ENCODE measurements at places on chromosomes 16 and 17.

GRCh38 chr17:76716146-76716838 is 5.5 kb upstream of the MXRA7 start:
- DNase-seq = no peak

DNA sequence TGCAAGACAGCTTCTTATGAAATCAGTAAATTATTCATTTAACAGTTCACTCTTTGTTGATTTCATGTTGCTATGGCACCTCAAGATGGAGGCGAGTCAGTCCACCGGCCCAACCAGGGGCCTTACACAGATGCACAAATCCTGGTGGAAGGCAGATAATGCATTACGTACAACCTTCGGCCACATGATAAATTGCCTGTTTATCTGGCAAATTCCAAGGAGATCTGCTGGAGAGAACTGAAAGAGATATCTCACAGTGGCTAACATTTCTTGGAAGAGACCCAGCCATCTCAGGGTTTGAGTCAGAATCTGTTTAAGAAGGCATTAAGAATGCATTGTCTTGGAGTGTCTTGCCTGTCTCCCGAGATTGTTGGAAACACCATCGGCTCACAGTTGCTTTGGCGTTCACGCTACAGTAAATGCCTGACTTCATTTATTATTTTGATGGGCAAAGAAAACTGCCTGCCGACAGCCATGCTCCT is 225.6 kb downstream of the MSI2 start:
- no peak for DNase-seq

DNA sequence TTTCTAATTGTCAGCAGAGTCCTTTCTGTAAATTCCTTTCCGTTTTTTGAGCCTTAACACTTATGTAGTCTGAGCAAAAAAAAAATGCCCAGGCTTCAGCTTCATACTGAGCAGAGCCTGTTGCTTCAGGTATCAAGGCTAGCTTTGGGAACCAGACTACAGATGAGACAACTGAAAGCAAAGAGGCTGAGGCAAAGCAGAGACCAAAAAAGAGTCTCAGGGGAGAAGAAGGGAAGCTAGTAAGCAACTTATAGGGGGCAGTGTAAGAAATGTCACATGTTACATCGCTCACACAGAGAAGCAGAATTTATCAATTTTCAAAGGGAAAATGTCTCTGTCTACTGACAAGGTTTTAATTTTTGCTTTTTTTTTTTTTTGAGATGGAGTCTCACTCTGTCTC is 3.3 kb downstream of the HASPIN start:
- DNase-seq = no peak

GRCh38 chr16:9932919-9933653 is 249.1 kb downstream of the GRIN2A start:
- DNase-seq = no peak

- no peak for DNase-seq
These were observed 310.9 kb downstream of the HAPSTR1 start for GRCh38 chr16:9402293-9402860.

- peak; percentile 96 for DNase-seq
These were observed 17.1 kb downstream of the TBX2 start for GRCh38 chr17:61416540-61417363.

- DNase-seq = no peak
These were observed 187.0 kb downstream of the BCAS3 start for GRCh38 chr17:60864708-60865005.

DNA sequence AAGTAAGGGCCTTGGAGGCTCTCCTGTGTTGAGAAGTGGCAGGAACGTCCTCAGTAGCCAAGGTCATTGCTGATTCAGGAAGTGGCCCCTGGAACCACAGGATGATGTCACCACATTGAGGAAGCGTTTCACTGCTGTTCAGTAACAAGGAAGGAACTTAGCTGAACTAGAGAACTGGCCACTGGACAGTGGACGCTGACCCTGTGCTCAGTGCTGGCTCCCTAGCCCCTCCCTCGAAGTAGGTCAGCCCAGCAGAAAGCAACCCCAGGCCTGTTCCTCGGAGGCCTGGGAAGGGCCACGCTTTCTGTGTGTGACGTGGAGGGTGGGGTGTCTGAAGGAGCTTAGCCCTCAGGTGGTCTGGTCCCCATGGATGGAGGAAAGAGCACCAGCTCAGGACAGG is 58.3 kb downstream of the B9D1 start:
- DNase-seq = no peak

GRCh38 chr17:10344816-10345215 is 28.0 kb downstream of the MYH13 start:
- DNase-seq = no peak

GRCh38 chr16:50043358-50043757 is 18.3 kb downstream of the CNEP1R1 start:
- no peak for DNase-seq

GRCh38 chr16:19843371-19843770 is 41.3 kb downstream of the GPRC5B start:
- DNase-seq = no peak

DNA sequence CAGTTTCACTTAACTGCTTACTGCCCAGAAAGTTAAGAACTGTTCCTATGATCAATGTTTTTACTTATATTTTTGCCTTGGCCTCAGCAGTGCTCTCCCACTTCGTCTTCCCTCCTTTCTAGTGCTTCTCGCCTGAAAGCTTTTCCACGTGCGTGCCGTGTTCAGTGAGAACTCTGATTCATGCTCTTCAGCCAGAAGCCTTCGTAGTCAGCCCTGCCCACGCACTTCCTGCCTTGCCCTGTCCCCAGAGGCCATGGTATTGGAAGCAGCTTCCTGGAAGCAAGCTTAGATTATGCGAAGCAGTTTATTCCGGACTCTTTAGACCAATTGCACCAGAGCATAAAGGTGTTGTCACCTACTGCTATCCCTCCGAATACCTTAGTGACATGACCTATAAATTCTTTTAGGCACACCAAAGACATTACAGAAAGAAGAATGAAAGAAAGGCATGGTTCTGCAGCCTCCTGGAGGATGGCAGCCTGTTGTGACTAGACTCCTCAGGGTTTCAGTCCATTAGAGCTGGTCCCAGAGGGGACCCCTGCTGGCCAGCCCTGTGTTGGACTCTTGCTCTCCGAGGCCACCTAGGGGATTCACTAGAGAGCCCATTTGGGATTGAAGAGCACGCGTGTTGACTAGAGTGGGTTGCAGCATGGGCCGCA is 105.2 kb downstream of the RPTOR start:
- peak; percentile 74 for DNase-seq

DNA sequence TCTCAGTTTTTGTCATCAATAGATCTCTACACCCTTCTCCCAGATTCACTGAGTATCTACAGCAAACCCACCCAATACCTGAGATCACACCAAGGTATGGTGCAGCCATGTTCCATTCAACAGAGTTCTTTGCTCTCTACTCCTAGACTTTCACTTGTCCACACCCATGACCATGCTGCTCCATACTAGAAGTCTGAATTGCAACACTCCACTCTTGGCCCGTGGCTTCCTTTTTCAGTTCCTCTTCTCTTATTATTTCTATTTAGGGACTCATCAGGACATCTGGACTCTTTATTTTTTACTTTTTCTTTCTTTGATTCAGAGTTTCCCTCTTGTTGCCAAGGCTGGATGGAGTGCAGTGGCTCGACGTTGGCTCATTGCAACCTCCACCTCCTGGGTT is 37.1 kb downstream of the YWHAE start:
- DNase-seq = no peak

DNA sequence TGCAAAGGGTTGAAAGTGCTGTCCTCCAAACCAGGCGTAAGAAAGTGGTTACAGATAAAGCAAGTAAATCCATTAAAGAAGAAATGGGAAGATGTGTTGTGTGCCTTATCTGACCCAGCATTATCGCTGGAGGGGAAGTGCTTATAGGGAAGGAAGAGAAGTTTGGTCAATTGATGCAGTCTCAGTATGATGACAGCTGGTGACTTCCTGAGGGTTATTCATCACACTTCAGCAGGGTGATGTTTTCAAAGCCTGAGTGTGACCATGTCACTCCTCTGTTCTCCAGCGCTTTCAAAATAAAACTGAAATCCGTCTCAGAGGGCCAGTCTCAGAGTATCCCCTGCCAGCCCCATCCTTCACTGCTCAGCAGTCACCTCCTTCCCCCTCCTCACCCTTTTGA is 505.4 kb upstream of the RBFOX1 start:
- DNase-seq = no peak

GRCh38 chr17:27466743-27467375 is 10.6 kb downstream of the KSR1 start:
- DNase-seq = no peak

- DNase-seq = peak; percentile 80
These were observed at the start of gene NETO2 for GRCh38 chr16:47143677-47144558. Gene NETO2 (minus strand): TSS chr16:47143945. CDS start chr16:47143612, 333 bp downstream.

DNA sequence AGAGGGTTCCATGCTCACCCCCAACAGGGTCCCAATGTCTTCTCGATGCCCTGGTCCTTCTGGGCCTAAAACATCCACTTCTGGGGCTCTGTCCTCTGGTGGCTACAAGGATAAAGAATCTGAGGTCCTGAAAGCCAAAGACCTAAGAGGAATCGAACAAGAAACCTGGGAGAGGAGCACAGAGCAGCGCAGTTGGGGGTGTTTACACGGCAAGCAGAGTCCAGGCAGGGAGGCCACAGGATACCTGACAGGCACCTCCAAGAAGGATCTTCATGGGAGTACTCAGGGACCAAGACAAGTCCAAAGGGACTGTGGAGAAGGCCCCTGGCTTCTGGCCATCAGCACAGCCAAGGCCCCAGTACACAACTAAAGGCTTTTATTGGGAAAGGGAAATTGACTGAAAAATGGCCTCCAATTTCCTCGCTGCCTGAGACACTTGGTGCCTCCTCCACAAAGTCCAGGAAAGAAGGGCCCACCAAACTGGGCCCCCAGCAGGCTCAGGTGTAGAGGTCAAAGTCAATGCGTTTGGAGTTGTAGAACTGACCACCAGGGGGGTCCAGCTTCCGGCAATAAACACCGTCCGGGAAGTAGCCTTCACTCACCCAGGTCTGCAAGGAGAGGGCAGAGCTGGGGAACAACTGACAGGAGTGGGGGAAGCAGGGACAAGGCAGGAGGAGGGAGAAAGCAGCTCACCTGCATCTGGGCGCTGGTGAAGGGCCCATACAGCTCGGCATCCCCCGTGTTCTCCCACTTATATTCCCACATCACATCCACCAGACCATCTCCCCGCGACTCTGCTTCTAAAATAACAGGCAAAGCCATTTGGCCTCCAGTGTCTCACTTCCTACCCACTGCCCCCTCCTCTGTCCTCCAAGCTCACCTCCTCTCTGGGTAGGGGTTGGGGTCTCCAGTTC is 2.4 kb downstream of the CD2BP2 start:
- no peak for DNase-seq

DNA sequence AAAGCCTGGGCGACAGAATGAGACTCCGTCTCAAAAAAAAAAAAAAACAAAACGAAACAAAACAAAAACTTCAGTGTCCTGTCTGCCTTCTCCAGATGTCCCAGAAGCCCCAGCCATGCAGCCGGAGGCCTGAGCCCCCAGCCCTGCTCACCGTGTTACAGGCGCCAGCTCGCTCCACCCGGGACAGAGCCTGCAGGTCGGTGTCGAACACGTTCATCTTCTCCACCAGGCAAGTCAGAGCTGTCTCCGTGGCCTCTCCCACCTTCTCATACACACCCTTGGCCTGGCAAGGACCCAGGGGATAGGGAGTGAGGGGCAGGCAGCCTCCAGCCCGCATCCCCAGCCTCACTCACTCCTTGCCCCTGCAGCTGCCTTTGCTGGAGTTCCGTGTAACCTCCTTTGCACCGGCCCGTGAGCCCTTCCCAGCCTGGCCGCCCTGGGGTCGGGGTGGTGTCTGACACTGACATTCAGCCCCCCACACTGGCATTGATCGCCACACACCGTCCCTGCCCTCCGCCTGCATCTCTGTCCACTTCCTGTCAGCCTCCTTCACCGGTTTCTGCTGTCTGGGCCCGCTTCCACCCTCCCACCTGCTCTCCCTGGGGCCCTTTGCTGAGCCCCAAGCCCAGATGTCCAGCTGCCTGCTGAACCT is 20.9 kb downstream of the ATP2A3 start:
- no peak for DNase-seq

DNA sequence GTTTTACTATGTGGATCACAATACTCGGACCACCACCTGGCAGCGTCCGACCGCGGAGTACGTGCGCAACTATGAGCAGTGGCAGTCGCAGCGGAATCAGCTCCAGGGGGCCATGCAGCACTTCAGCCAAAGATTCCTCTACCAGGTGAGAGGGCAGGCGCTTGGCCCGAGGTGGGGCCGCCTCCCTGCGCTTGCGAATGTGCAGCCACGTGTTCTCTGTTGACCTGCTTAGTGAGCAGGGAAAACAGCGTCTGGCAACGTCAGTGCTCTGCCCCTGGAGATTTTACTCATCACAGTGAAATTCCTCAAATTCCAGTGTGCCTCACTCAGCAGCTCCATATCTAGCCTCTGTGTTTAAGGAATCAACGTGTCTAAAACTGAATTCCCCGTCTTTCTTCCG is 33.4 kb upstream of the CLEC18A start:
- DNase-seq = peak; percentile 58

DNA sequence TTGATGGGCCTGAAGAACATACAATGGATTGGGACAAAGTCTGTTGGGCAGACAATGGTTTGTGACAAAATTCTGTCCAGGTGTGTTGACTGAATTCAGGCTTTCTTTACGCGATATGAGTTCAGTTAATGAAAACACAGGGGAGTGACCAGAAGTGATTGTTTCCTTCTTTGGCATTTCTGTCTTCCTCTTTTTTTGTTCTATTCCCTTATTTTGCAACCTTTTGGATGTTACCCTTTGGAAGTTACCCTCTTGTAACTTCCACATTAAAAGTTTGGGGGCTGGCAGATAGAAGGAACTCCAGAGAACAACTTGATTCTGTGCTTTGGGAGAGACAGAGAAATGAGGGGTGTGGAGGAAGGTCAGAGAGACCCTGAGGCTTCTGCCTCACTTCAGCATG is 126.7 kb downstream of the PITPNC1 start:
- no peak for DNase-seq

- no peak for DNase-seq
These were observed 28.8 kb downstream of the PRKCA start for GRCh38 chr17:66331038-66331816.
